ENCODE measurements at places on chromosomes 5 and 9.

DNA sequence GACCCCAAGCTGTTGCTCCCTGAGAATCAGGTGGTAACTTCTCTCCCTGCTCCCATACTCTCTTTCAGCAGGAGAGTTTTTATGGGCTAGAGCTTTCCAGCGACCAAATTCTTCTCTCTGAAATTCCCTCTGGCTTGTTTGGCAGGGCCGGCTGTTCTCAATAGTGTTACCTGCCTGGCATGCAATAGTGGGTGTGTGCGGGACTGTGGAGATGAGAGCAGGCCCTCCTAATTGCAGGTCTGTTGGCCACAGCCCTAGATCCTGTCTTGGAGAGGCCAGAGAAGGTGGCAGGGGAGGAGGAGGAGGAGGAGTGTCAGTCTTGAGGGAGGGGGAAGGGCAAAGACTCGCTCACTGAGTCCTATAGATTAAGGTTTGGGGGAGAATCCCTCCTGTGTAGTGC is 29.5 kb downstream of the AQP7 start:
- no peak for DNase-seq

GRCh38 chr9:36992501-36993316 is 41.4 kb downstream of the PAX5 start:
- no peak for DNase-seq

DNA sequence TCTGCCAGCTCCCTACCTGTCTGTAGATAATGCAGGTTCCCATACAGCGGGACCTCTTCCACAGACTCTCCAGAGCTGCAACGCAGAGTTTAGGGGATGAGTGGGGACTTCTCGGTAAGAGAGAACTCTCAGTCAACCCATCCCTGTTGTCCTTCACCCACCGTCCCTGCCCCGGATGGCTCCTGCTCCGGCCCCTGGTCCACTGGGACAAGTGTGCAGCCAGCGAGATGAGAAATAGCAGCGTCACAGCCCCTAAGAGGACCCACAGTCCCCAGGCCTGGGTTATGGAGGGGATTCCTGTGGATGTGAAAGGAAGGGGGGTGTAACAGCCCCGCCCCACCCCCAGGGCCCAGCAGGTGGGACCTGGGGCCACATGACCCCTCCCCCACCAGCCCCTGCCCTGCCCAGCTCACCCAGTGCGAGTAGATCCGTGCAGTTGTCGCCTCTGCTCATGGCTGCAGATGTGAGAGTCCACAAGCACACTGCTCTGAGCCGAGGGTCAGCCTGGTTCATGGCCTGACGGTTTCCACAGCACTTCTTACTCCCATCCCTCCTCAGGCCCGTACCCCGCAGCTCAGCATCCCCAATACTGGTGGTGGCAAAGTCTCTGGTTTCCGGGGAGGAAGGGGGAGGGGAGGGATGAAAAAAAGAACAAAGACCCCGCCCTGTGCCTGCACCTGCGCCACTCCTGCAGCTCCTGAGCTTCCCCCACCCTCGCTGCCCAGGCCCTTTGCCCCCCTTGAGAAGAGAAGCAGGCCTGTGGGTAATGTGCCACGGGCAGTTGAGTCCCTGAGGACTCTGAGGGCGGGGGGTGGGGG is at the start of gene SIT1:
TSS of gene SIT1 (minus strand) at position 591 of the 818 bp plus-strand sequence. CDS start at position 513, 78 bp downstream.
- DNase-seq: peak; percentile 40

DNA sequence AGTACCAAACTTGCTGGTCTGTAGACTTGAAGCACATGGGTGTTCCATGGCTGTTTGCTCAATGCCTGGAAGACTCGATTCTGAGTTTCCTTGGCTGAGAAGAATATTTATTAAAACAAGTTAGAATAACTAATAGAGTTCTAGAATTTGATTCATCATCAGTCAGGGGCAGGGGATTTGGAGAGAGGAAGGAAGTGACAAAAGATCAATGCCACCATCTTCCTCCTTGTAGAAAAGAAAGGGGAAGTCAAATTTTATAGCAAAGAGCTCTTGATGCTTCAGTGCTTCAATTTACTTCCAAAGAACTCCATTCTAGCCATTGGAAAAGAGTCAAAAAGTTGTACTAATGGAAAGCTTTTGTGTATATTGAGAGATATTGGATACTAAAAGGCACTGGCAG is 236.3 kb downstream of the MCTP1 start:
- no peak for DNase-seq

- no peak for DNase-seq
Measured at GRCh38 chr9:68844157-68844556, 139.1 kb downstream of the PIP5K1B start.

- no peak for DNase-seq
Measured at GRCh38 chr5:120765189-120765588, 301.1 kb downstream of the PRR16 start.

GRCh38 chr5:113678924-113679575 is 165.6 kb downstream of the YTHDC2 start:
- DNase-seq: peak; percentile 13
